ENCODE measurements at places on chromosomes 5 and 9.

- DNase-seq, result no peak
Measured at GRCh38 chr5:170353961-170354360, 35.2 kb downstream of the KCNMB1 start.

GRCh38 chr9:9998491-9999287, 614.1 kb downstream of the PTPRD start:
- no peak for DNase-seq

DNA sequence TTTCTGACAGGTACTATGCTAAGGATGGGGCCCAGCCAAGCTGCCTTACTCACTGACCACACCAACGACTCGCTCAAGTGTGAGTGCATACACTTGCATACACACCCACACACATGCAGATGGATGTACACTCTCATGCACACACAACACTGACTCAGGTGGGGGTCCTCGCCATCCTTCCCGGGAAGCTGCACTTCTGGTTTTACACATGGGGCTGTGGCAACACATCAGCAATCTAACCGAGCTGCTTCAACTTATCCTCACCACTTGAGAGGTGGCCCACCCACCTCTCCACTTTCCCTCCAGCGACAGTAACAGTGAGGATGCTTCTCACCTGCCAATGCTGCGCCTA, 67.2 kb upstream of the SLC25A51 start:
- no peak for DNase-seq

DNA sequence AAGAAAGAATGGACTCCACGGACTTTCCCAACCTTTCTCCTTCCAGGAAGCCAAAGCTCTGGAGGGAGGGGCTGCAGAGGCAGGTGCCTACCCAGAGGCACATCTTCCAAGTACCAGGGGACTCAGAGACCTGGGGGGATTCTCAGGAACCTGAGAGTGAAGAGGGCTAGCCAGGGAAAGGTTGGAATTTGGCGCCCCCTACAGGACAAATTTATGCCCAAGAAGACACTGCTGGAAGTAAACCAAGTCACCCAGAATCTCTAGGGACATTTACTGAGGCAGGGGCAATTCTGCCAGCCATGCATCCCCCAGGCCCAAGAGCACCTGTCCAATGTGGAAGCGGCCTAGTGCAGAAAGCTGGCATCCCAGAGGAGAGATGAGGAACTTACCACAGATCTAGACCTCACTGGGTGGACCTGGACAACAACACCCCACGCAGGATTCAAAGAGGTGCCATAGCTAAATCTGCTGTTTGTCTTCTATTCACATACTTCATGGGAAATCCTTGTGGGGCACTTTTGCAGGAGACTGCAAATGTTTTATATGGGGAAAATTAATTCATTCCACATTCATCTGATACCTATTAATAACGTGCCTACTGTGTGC, 25.9 kb upstream of the IDNK start:
- peak; percentile 20 for DNase-seq

GRCh38 chr5:156164306-156164705, 162.7 kb upstream of the SGCD start:
- DNase-seq, result no peak

- no peak for DNase-seq
Measured at GRCh38 chr9:37455884-37456647, 9.2 kb downstream of the ZBTB5 start.

DNA sequence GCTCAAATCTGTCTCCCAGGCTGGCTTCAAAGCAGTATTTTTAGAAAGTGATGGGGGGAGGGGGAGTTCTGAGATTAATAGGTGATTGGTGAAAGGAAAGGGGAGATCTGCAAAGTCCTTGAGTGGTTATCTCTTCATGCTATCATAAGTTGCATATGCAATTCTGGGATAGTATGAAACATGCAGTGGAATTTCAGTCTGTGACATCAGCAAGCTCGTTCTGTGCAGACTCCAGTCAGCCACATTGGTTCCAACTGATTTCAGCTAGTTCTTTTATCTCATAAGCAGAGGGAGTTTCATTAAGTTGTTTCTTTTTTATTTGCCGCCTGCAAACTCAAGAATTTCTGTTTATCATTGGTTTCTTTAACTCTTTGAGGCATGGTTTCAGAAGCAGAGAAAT, 180.5 kb upstream of the SH3GL2 start:
- no peak for DNase-seq

DNA sequence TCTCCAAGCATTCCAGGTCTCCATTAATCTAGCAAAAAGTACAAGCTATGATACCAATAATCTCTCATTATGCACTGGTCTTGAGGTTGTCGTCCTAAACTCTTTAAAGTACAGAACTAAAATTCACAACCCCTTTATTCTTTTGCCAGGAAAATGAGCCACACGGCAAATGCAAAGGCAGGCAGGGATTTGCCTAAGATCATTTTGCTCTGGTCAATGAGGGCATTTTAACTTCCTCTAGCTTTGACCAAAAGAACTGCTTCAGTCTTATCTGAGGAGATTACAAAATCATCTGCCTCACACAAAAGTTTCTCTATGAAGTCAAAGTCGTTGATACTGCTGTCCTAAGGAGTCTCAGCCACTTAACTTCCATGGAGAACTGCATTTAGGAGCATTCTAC, 51.8 kb downstream of the EPB41L4B start:
- no peak for DNase-seq

GRCh38 chr9:105330755-105331154, 86.3 kb downstream of the SLC44A1 start:
- DNase-seq, result no peak
